Head of caudate nucleus (tissue), 42 donors: ENCODE measurements at places on chromosomes 7 and 10.

GRCh38 chr7:2710901-2711551 lies 23.0 kb downstream of the AMZ1 start:
- no peak for DNase-seq

DNA sequence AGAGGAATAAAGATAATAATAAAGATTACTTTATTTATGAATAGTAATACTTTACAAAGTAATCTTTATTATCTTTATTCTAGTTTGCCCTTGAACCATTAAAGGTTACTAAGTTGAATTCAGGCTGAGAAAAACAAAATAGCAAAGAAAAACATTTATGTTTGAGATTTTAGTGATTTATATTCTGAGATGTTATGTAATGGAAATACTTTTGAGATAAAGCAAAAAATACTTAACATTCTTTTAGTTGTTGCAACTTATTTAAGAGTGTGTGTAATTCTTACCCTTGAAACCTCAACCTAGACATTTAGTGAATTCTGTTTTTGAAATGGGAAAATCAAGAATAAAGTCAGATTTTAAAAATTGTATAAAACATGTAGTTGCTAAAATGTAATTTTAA lies 40.0 kb downstream of the MINPP1 start:
- no peak for DNase-seq

DNA sequence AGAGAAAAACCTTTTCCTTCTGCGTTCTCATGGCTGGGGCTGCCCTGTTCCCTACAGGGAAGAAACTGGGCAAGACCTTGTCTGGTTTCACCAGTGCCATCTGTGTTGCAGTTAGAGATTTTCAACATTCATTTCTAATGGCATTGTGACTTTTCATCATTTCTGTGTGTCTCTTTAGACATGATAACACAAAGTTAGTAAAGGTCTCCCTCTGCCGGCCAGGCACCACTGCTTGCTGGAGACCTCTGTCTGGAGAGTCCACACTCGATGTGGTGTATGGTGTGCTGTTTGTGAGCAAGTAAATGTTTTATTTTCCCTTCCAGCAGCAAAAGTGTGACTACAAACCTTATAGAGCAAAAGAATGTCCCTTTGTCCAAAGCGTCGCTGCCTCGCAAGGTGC lies 213.5 kb downstream of the PAXIP1 start:
- peak; percentile 91 for DNase-seq

DNA sequence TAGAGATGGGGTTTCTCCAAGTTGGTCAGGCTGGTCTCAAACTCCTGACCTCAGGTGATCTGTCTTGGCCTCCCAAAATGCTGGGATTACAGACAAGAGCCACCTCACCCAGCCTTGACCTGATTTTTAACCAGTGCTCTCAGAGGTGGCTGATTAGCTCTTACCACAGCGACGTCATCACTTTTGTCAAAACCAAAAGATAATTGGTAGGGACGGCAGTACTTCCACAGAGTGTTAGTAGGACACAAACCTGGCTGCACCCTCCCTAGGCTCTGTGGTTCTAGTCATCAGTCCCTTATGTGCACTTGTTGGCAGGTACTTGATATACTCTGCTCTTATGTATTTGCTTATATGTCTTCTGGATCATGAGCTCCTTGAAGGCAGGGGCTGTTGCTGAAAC lies 74.0 kb downstream of the GPR141 start:
- DNase-seq: no peak

DNA sequence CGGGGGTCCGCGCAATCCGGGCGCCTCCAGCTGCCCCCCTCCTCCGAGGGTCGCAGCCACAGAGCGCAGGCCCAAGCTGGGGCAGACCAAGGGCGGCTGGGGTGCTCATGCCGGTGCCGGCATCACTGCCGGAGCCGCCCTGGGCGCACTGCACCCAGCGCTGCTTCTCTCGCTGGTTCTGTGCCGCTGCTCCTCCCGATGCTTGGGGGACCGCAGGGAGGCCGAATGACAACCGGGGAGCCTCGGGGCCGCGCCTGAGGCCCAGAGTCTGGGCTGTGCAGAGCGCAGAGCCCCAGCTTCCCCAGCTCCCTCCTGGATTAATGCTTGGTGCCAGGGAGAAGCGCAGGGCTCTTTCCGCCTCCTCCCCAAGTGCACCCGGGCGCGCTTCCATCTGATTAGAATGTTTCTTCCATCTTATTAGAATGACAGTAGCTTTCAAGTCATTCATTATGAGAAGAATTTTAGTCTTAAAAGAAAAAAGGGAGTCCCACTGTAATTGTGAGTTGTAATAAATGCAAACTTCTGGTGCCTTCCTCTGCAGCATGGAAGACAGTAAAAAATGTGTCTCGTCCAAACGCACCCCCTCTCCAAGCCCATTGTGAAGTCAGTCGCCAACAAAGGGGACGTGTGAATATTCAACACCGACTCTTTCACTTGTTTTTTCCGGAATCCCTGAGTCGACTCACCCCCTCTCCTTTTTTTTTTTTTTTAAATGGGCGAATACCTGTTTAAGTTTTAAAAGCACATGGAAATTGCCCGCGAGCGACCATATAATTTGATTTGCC lies 19.5 kb upstream of the PTF1A start:
- peak; percentile 50 for DNase-seq

GRCh38 chr10:29608476-29609301 lies 26.1 kb downstream of the SVIL start:
- no peak for DNase-seq

DNA sequence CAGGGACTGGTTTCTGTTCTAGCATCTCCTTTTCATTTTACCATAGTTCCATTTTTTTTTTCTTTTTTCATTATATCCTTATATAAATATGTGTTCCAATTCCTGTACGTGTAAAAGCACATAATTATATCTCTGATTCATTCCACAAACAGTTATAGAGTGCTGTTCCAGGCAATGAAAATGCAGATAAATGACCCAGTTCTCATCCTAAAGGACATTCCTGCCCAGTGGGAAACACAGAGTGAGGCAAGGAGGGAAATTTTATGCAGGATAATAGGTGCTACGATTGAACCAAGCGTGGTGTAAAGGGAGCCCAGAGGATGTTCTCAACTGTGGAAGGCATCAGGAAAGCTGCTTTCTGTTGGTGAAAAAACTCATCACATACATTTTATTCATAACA lies 408.1 kb downstream of the GATA3 start:
- no peak for DNase-seq

DNA sequence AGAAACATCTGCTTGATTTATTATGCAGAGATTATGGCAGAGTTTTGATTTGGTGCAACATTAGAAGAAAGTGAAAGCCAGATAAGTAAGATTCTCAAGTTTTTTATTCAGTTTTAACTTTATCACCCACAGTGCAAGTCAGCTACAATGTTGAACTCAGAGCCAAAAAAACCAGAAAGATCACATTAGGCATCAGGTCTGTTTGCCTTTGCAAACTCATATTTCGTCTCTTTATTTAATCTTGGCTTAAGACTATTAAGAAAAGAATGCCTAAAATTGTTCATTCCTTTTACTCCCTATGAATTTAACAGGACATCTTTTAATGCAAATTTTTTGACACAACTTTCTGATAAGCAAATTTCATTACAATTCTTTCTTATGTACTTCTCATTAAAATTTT lies 76.0 kb upstream of the TMEM26 start:
- no peak for DNase-seq

DNA sequence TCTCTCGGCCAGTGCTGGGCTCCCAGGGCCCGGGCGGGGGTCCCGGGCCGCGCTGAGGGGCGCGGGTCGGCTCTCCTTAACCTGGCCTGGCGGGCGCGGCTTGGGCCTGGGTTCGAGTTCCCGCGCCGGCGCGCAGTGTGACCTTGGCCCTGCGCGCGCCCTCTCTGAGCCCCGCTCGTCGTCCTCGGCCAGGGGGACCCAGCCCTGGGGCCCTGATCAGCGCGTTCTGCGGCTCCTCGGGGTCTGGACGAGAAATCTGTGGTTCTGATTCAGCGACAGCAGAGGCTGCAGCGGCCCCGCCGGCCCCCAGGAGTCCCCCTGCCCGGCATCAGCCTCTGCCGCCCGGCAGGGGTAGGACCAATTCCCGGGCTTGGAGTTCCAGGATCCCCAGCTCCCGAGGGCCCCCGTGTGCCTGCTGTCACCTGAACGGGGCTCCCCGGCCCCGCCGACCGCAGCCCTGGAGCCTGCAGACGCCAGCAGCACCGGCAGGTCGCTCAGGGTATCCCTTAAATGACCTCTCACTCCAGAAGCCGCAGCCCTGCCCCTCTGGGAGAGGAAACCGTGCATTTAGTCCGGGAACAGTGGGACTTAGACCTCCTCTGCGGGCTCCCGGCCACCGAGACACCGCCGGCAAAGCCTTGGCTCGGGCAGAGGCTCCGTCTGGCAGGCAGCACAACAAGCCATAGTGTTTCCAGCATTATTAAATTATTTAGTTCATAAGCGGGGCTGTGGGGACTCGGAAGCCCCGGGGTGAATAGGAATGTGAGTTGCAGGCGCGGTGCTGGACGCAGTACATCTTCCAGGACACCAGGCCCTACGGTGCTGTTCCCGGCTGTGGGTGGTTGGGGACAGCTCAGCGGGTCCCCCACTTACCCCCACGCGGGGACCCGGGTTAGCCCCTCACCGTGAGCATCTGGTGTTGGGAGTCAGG lies 572 bp downstream of the CHST12 start:
- DNase-seq: peak; percentile 58

GRCh38 chr10:82211346-82211745 lies 336.4 kb downstream of the NRG3 start:
- DNase-seq: no peak

DNA sequence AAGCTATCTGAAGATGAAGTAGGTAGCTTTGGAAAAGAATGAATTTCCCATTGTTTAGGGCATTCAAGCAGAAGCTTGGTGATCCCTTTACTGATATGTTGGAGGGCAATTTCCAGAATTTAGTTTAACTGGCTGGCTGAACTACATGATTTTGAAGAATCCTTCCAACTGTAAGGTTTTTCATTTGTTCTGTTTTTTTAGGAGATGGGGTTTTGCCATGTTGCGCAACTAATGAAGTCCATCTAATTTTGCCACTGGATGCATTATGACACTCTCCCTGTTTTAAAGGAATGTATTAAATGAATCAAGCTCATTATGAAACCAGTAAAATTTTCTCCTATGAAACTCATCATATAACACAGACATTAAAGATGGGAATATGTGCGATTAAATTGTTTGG lies 6.1 kb upstream of the DDX50 start:
- DNase-seq: no peak

DNA sequence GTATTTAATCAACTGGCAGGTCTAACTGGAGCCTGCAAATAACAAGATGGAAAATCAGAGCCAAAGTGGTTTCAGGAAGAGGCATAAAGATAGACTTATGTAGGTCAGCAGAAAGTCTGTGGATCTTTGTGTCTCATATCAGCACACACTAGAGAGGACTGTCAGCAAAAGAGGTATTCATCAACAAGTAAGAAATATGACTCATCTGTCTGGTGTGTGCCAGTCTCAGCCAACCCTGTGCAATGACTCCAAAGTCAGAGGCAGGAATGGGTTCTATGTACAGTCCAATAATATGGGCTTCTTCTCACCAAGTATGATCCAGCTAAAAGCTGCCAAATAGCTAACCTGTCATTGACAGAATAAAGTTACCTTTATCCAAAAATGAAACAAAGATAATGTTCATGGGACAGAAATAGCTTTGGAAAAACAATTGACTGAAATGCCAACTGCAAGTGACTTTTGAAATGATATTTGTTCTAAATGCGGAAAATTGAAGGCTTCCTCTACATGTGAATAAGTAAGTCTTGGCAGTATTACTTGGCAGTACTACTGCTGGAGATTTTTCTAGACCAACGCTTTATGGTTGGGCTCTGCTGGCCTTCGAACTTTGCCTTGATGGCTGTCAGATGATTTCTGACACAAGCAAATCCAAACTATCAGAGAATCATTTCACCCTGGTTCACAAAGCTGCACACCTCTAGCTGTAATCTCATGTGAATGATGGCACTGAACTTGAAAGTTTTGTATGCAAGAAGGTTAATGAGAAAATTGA lies 272.3 kb upstream of the SEMA3C start:
- no peak for DNase-seq

GRCh38 chr10:69710008-69710888 lies 80.2 kb downstream of the FAM241B start:
- DNase-seq: no peak

- peak; percentile 90 for DNase-seq
Observed at GRCh38 chr10:6445671-6446316, 134.3 kb downstream of the PRKCQ start.

GRCh38 chr7:117555260-117555659 lies 75.4 kb downstream of the CFTR start:
- DNase-seq: no peak

DNA sequence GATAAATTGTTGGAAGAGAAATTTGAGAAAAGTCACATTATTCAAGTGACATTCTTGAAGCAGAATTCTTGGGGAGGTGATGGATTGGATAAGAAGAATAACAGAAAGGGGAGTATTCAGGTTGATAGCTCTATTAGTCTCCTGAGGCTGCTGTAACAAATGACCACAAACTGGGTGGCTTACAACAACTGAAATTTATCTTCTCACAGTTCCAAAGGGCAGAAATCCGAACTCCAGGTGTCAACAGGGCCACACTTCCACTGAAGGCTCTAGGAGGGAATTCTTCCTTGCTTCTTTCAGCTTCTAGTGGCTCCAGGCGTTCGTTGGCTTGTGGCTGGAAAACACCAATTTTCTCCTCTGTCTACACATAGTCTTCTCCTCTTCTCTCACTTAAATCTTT lies 99.8 kb downstream of the TES start:
- no peak for DNase-seq

- no peak for DNase-seq
Observed at GRCh38 chr7:125857606-125858005, 928.0 kb upstream of the POT1 start.

DNA sequence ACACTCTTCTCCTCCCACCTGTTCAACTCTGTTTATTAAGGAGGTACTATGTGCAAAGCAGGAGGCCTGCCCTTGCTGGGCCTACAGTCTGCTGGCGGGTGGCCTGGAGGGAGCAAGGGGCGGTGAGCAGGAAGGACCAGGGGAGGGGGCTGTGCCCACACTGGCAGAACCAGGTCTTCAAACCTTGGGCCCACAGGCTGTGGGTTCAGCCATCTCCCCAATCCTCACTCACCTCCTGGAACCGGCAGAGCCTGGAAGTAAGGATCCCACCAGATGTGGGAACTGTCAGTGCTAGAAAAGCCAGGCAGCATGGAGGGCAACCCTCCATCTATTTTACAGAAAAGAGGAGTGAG lies 50.8 kb downstream of the CAMK2B start:
- no peak for DNase-seq

GRCh38 chr10:33073641-33074415 lies 115.8 kb upstream of the ITGB1 start:
- no peak for DNase-seq

DNA sequence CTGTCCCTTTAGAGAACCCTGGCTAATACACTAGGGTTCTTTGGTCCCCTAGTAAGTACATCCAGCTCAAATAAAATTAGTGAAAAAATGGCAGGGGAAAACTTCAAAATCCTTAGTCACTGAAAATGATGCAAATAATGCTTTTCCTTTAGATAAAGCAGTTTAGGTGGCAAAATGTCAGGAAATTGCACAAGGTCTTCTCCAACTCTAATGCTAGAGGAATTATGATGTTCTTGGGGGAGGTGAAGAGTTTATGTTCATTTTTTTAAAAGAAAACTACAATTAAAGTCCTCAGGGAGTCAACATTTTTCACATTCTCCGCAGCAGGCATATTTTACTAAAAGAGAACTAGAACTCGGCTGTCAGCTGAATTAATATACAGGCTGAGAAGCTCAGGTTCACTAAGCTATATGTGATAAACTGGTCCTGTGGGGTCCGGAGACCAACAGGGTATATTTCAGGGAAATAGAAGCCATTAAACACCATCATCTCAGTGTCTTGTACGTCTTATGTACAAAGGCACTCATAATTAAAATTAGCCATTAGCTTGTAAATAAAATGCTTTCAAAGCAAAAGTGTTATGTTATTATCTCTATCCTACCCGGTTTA lies 1164.7 kb upstream of the AUTS2 start:
- DNase-seq: no peak

GRCh38 chr10:97335188-97335619 lies 675 bp upstream of the FRAT2 start:
- DNase-seq: no peak
